ENCODE measurements at places on chromosomes 6 and 20. TPM values are rescaled to one million over a fixed set of nuclear protein-coding genes. Genes with fewer than 3 reads are reported as not detected.

GRCh38 chr20:38221119-38221589, 39.4 kb downstream of the KIAA1755 start:
- H3K4me3 ChIP-seq, result no peak overlapping the region
- peak; percentile 88 for DNase-seq
- H3K4me1 ChIP-seq, result no peaks in the 10 kb centered on the region
- H3K27ac ChIP-seq, result no peak overlapping the region
- peaks cover 37% of the 10 kb centered on the region for H3K27me3 ChIP-seq
- no peaks in the 10 kb centered on the region for H3K36me3 ChIP-seq

GRCh38 chr6:12114055-12114503, 102.0 kb downstream of the HIVEP1 start:
- H3K36me3 ChIP-seq, result peaks cover 37% of the 10 kb centered on the region
- no peaks in the 10 kb centered on the region for H3K27me3 ChIP-seq
- no peak for DNase-seq

DNA sequence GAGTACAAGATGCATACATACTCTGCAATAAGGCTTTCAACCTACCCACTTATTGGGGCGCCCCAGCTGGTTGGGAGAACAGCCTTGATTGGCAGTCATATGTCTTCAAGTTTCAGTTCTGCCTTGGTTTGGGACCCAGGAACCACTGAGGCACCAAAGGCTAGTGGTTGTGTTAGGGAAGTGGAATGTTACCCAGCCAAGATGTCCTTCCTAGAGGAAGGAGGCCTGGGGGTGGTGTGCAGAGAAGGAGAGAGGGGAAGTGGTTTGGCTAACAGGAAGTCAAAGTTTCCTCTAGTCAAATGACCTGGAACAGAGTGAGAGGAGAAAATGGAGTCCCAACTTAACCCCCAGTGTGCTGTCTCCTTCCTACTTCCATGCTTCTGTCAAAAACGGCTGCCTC, 59.4 kb downstream of the CD164 start:
- no peaks in the 10 kb centered on the region for H3K36me3 ChIP-seq
- DNase-seq, result no peak

Gene SLC4A11
- 0.68 TPM for polyA plus RNA-seq

DNA sequence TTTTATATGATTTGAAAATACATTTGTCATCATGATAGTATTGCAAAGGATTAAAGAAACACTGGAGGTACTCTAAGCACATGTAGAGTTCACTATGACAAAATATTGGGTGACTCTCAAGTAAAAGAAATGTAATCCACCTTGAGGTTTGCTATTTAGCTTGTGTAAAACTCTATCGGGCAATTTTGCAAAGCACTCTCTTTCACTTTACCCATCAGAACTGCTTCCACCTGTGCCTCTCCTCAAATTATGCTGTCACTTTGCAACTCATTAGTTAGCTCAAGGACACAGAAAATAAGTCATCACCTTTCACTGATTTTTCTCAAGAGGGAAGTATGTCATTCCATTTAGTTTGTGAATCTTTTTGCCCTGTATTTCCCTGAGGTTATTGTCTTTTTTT, 14.0 kb downstream of the TRDN start:
- no peak for DNase-seq
- no peaks in the 10 kb centered on the region for H3K27me3 ChIP-seq
- no peaks in the 10 kb centered on the region for H3K4me1 ChIP-seq
- H3K36me3 ChIP-seq, result no peaks in the 10 kb centered on the region

Gene OR2H2
- not detected for polyA plus RNA-seq

DNA sequence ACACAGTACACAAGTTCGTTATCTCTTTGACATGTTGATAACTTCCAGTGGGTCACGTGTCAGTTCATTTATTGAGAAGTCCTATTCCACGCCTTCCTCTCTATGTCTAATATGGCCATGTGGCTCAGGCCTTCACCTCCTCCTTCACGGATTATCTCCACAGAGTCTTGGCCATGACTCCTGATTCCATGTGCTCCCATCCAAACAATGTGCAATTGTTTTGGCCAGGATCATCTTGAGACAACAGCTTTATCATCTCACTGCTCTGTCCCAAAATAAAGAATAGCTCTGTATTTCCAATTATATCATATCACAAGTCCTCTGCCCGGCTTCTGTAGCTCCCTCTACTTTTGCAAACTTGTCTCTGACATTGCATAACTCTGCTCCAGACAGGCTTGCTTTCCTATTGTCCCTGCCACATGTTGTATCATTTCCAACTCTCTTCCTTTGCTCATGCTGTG, 11.1 kb upstream of the TXNDC5 start:
- no peaks in the 10 kb centered on the region for H3K36me3 ChIP-seq
- peaks cover 18% of the 10 kb centered on the region for H3K4me1 ChIP-seq
- no peak overlapping the region for H3K4me3 ChIP-seq
- no peak for DNase-seq

DNA sequence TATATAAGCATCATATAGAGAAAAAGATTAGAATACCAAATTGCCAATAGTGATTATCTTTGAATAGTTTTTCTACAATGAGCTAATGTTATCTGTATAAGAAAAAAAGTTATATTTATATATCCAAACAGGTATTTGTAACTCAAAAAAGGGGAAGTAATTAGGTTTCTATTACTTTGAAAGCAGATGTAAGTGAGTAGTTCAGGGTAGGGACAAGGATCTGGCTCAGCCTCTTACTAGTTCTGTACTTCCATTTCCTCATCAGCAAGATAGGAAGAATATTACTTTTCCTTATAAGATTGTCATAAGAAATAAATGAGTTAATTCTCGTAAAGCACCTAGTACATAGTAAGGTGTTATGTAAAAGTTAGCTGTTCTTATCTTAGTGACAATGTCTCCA, 32.2 kb downstream of the AHI1 start:
- DNase-seq, result no peak
- H3K4me1 ChIP-seq, result no peaks in the 10 kb centered on the region
- H3K27ac ChIP-seq, result no peak overlapping the region
- no peak overlapping the region for H3K4me3 ChIP-seq
- H3K36me3 ChIP-seq, result peaks cover 54% of the 10 kb centered on the region

Gene PTP4A1
- 12.4 TPM for polyA plus RNA-seq

DNA sequence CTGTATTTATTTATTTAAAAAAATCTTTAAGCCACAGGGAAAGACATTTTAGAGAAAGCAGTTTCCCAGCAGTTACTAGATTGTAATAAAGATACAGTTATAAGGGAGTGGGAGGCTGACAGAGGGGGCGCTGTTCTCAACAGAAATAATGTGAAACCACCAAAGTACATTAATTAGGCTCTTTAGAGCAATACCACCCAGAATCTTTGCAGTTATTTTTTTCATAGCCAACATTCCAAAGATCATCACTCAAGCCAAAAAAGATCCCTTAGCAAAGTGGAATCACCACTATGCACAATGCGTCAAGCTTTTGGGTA, 331.3 kb upstream of the DEFB112 start:
- no peaks in the 10 kb centered on the region for H3K36me3 ChIP-seq
- no peaks in the 10 kb centered on the region for H3K4me1 ChIP-seq
- no peak for DNase-seq
- no peak overlapping the region for H3K4me3 ChIP-seq

GRCh38 chr6:112189494-112189893, 64.9 kb downstream of the LAMA4 start:
- no peaks in the 10 kb centered on the region for H3K36me3 ChIP-seq
- no peak overlapping the region for H3K27ac ChIP-seq
- no peak for DNase-seq
- no peak overlapping the region for H3K4me3 ChIP-seq
- no peaks in the 10 kb centered on the region for H3K4me1 ChIP-seq

GRCh38 chr20:10919396-10920140, 245.8 kb upstream of the JAG1 start:
- H3K4me1 ChIP-seq, result no peaks in the 10 kb centered on the region
- no peak for DNase-seq
- H3K4me3 ChIP-seq, result no peak overlapping the region
- H3K36me3 ChIP-seq, result no peaks in the 10 kb centered on the region

Gene DEFB112
- polyA plus RNA-seq, result not detected

Gene LTA
- polyA plus RNA-seq, result not detected

Gene PSORS1C1
- polyA plus RNA-seq, result not detected

GRCh38 chr6:53591873-53592272, 47.0 kb upstream of the GCLC start:
- no peaks in the 10 kb centered on the region for H3K36me3 ChIP-seq
- H3K4me1 ChIP-seq, result peaks cover 6% of the 10 kb centered on the region
- no peak for DNase-seq
- peaks cover 6% of the 10 kb centered on the region for H3K27me3 ChIP-seq
- no peak overlapping the region for H3K4me3 ChIP-seq

DNA sequence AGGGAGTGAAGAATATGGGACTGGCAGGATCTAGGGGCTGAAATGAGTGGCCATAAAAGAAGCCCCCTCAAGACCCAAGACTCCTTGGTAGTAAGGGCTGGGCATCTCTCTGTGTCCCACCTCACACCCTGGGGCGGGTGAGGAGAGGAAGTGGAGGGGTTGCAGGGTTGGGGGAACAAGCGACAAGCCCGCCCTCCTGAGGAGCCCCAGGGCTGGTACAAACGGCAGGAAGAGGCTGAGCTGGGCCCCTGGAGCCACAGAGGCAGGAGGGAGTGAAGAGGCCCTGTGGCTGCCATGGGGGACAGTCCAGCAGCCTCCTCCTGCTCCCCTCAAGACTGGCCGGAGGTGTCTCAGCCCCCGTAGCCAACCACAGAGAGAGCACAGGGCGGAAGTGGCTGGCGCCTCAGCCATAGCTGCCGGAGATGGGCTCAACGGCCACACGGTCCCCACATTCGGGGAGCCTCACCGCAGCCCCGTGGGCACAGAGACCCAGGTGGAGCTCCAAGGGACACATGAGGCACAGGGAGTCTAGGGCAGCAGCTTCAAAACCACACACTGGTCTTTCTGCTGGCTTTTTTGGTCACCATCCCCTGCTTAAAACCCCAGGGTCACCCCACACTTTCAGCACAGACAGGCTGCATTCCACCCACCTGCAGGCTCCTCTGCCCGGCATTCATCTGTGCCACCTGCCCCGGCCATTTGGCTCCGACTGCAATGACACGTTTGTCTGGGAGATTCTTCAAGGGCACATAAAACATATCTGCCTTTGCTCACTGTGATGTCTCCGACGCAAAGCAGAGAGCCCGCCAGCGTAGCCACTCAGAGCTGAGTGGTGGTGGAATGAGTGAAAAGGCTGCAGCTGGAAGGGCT, 524 bp downstream of the C20orf203 start:
- H3K27me3 ChIP-seq, result no peaks in the 10 kb centered on the region
- no peaks in the 10 kb centered on the region for H3K36me3 ChIP-seq
- no peak for DNase-seq
- no peak overlapping the region for H3K4me3 ChIP-seq

DNA sequence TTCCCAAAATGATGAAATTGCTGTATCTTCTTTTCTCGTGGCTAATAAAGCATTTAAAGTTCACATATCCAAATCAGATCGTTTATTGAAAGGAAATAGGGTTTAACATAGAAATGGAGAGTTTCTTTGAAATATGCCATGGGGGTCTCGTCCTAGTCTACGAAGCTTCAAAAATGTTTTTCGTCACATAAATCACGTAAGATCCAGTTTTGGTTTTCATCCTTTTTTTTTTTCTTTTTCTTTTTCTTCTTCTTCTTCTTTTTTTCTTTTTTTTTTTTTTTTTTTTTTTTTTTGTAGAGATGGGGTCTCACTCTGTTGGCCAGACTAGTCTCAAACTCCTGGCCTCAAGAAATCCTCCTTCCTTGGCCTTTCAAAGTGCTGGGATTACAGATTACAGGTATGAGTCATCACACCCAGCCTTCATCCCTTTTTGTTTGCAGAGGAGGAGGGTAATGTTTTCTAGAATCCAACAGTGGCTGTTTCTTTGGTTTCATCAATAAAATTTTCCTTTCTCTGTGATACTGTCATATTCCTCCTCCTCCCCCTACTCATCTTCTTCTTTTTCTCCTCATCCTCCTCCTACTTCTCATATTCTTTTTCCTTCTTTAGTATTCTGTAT, 94.7 kb upstream of the LOC128125822 start:
- no peak overlapping the region for H3K4me3 ChIP-seq
- DNase-seq, result no peak
- H3K36me3 ChIP-seq, result no peaks in the 10 kb centered on the region
- H3K27ac ChIP-seq, result no peak overlapping the region
- H3K27me3 ChIP-seq, result no peaks in the 10 kb centered on the region

Gene TINAG
- polyA plus RNA-seq, result not detected

- H3K4me1 ChIP-seq, result no peaks in the 10 kb centered on the region
- no peak overlapping the region for H3K27ac ChIP-seq
- no peak for DNase-seq
- no peaks in the 10 kb centered on the region for H3K27me3 ChIP-seq
Observed at GRCh38 chr6:125717120-125717731, 32.2 kb upstream of the HEY2 start.

DNA sequence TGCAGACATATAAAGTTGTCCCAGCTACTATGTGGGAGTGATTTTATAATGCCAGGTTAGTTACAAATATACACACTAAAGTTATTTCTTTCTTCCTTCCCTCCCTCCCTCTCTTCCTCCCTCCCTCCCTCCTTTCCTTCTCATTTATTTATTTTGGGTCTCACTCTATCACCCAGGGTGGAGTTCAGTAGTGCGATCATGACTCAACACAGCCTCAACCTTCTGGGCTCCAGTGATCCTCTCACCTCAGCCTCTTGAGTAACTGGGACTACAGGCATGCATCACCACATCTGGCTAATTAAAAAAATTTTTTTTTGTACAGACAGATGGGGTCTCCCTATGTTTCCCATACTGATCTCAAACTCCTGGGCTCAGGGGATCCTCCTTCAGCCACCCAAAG, 59.2 kb downstream of the PHF20 start:
- no peak overlapping the region for H3K4me3 ChIP-seq
- no peak overlapping the region for H3K27ac ChIP-seq
- no peak for DNase-seq
- no peaks in the 10 kb centered on the region for H3K27me3 ChIP-seq
